ENCODE measurements at places on chromosomes 5 and 9. TPM values are rescaled to one million over a fixed set of nuclear protein-coding genes. Genes with fewer than 3 reads are reported as not detected.
A peak's percentile ranks its signal among the peaks of the same experiment; 100 is the strongest.

- DNase-seq: no peak
Measured at GRCh38 chr9:115730396-115730795, 423.2 kb upstream of the PAPPA start.

- no peak for DNase-seq
Measured at GRCh38 chr5:96863114-96863513, 13.2 kb upstream of the ERAP2 start.

- DNase-seq: no peak
Measured at GRCh38 chr9:109437286-109437685, 60.8 kb downstream of the PTPN3 start.

- DNase-seq: no peak
Measured at GRCh38 chr9:114953959-114954358, 23.6 kb upstream of the TNFSF8 start.

DNA sequence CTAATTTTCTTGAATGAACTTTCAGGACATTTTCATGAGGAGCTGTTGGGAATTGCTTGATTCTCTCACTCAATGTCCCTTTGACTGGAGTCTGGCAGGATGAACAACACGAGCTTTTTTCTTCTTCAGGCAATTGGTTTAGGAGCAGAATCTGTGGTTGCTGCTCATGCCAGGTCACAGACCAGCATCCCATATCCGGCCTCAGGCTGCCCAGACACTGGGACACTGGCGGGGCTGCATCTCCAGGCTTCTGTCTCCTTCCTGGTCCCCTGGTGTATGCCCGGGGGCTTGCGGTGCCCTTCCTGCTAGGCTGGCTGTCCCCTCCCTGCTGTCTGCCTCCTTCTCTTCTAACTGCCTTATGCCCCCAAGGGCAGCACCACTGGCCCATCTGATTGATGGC is 311.5 kb upstream of the DAP start:
- DNase-seq: no peak

- no peak for DNase-seq
Measured at GRCh38 chr9:123343443-123344191, 12.4 kb upstream of the CRB2 start.

- DNase-seq: no peak
Measured at GRCh38 chr9:83218411-83219090, 155.6 kb upstream of the RASEF start.

GRCh38 chr5:133370036-133370831 is 242.1 kb downstream of the FSTL4 start:
- DNase-seq: peak; percentile 22

DNA sequence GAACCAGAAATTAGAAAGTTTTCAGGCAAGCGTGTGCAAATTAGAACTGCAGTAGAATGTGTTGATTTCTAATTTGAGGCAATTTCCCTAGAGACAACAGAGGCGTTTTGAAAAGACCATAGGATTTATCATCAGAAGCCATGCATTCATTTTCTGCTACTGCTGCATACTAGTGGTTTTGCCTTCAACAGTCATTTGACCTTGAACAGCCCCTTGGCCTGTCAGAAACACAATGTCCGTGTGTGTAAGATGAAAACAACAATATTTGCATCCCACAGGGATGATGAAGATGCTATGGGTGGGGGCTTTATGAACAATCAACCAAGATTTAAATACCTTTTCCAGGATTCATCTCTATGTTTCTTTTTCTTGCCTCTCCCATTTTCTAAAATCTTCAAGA is 73.7 kb downstream of the PDE4D start:
- no peak for DNase-seq

GRCh38 chr5:56152437-56152836 is 80.7 kb downstream of the ANKRD55 start:
- DNase-seq: no peak

DNA sequence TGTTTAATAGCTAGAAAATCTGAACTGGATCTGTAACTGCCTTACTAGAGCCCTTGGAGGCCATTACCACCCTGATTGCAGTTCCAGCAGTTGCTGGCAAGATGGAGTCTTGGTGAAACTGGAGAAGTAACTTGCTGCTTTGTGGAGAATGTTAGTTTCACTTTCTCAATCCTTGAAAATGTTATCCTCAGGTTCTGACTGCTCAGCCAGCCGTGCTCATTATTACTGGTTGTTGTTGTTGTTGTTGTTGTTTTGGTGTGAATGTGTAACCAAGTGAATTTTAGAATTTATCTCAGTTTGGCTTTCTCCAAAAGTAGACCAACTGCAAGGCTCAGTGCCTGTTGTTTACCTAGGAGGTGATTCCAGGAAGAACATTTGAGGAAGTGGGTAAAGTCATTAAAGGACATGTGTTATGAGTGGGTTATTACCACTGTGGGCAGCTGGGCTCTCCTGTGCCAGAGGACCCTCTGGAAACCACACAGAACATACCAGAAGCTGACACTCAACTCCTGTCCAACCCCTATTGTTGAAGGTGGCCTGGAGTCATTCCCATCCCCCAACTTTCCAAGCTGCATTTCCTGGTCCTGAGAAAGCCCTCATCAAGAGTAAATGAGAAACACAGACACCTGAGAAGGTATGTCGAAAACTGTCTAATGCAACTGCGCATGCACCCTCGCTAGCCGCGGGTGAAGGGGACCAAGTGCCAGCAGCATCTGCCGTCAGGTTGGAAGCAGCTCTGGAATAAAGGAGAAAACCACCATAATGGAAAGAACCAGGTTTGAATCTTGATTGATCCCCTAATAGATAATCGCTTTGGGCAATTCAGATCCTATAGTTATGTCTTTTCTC is 111.6 kb downstream of the CMYA5 start:
- DNase-seq: peak; percentile 30

GRCh38 chr5:157520911-157521703 is 54.5 kb downstream of the ADAM19 start:
- DNase-seq: no peak

DNA sequence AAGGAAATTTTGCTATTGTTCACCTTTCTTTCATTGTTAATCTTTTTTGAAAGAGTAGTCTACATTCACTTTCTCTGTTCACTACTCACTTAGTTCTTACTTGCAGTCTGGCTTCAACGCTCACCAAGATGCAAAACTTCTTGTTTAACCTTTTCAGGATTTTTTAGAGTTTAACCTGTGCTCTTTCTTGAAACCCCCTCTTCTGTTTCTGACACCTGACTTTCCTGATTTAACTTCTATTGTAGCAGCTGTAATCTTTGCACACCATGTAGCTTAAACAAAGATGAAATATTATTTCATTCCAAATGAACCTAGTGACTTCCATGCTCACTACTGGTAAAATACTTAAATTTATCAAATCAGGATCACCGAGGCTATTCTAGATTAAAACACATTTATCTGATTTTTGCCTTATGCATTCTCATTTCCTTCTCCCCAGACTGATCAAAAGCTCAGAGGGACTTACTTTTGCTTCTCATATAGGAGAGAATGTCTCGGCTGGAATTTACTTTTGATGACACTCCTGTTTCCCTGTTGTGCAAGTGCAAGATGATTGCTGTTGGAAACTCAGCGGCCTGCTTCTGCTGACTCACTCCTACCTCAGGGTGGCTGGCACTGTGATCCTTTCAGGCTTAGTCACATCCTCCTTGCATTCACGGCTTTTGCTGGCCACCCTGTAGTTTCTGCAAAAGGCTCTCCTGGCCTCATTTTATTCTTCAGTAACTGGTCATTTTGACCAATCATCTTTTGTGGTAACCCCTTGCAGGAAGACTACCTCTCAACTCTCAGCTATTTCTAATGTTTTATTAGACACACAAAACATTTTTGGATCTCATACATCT is 109.3 kb upstream of the IFNE start:
- DNase-seq: no peak

DNA sequence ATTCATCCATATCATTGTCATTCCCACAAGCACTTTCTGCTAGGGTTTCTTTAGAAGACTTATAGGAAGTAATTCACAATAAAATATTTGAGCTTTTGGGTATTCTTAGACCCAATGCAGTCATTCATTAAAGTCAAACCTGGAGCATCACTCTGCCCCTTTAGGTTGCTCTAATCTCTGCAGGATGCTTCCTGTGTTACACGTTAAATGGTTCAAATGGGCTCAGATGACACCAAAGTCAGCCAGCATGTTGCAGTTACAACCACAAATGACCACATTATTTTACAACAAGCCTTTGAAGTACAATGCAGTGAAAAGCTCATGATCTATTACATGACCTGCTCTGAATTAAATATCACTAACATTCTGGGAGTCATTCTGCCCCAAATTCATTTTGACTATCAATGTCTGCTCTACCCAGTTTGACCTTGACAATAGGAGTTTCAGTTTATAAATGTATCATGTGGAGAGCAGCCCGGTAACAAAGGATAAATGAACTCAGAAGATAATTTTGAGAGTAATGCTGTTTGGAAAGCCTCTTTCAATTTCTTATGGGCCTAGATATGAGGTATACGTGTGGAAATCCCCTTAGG is 668.6 kb upstream of the DMAC1 start:
- DNase-seq: no peak

DNA sequence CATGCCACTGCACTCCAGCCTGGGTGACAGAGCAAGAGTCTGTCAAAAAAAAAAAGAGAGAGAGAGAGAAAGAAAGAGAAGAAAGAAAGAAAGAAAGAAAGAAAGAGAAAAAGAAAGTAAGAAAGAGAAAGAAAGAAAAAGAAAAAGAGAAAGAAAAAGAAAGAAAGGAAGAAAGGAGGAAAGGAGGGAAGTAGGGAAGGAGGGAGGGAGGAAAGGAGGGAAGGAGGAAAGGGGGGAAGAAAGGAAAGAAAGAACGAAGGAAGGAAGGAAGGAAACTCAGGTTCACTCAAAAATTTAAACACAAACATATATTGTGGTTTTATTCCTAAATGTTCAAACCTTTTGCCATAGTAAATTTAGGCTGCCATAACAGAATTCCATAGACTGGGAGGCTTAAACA is 453.0 kb downstream of the SLCO4C1 start:
- no peak for DNase-seq

DNA sequence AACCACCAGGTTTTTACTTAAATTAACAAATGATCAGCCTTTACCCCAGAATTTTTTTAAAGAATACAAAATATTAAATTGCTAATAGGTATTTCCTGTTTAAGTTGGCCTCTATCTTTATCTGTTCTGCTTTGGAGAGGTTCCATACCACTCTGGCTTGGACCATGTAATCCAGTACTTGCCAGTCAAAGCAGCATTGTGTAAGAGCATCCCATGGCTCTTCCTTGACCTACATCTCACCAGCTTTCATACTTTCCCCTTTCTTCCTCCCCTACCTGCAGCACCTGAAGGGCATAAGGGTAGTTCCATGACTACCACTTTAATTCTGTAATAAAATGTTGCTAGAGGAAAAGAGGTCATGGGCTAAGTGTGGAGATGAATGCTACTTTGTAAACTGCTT is 140.8 kb upstream of the MTAP start:
- no peak for DNase-seq

DNA sequence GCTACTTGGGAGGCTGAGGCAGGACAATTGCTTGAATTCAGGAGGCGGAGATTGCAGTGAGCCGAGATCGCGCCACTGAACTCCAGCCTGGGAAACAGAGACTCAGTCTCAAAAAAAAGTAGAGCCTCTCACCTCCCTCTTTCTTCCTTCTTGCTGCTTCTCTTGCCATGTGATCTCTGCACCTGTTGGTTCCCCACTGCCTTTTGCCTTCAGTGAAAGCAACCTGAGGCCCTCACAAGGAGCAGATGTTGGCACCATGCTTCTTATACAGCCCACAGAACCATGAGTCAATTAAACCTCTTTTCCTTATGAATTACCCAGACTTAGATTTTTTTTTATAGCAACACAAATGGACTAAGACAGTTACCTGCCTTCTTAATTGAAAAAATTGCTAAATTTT is 45.6 kb upstream of the GLRX start:
- DNase-seq: no peak

DNA sequence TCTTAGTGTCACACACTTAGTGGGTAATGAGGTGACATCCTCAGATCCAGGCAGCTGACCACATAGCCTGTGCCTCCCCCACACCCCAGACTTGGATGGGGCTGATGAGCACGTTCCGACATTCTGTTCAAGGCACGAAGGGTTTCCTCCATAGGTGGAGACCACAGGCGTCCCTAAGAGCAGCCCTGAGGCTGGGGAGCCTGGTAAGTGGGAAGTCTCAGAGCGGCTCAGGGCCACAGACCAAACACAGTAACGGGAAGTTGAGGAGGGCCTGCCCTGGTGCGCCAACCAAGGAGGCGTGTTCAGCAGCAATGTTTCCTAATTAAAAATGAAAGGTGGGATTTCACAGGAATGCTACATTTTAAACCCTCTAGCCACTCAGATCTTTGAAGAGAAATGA is 102.3 kb upstream of the PHYKPL start:
- DNase-seq: no peak

DNA sequence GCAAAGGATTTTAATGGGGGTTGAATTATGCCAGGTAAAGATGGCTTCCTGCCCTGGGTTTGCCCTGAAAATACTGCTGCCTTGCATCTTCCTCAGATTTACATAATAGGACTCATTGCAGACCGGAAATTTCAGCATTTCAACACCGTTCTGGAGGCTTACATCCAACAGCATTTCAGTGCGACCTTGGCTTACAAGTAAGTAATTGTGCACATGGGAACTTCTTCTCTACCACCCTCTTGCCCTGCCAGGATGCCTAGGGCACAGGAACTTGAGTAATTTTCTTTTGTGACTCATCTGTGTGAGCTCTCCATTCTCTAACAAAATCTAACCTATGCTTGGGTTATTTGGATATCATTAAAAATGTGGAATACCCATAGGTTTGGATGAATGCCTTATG is 80.2 kb downstream of the DOCK2 start:
- no peak for DNase-seq

DNA sequence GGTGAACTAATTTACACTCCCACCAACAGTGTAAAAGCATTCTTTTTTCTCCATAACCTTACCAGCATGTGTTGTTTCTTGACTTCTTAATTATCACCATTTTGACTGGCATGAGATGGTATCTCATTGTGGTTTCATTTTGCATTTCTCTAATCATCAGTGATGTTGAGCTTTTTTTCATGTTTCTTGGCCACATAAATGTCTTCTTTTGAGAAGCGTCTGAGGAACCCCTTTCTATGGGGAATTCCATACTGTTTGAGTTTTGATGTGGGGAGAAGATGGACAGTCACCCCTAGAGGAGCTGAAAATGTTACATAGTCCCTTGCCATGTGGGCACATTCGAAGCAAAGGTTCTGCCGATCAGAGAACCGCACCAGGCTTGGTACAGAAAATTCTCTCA is 207.0 kb upstream of the SLC30A5 start:
- no peak for DNase-seq

- no peak for DNase-seq
Measured at GRCh38 chr9:81598123-81598497, 91.2 kb downstream of the TLE1 start.

GRCh38 chr5:173020154-173020581 is 36.0 kb upstream of the CREBRF start:
- DNase-seq: no peak

GRCh38 chr9:132478353-132479050 is 68.5 kb downstream of the CFAP77 start:
- no peak for DNase-seq

PHF24 gene
- not detected for polyA plus RNA-seq

STC2 gene
- polyA plus RNA-seq: 4.2 TPM

ANKRD34B gene
- polyA plus RNA-seq: 0.19 TPM

PTGES gene
- polyA plus RNA-seq: 13.6 TPM

DNAJC18 gene
- polyA plus RNA-seq: 25.2 TPM

ENTPD8 gene
- 0.37 TPM for polyA plus RNA-seq

FBXO4 gene
- polyA plus RNA-seq: not detected

TGFBI gene
- not detected for polyA plus RNA-seq

CNTLN gene
- polyA plus RNA-seq: 11.6 TPM

ESM1 gene
- 2.6 TPM for polyA plus RNA-seq

STK32A gene
- 0.35 TPM for polyA plus RNA-seq

GFI1B gene
- polyA plus RNA-seq: 0.68 TPM

CDC25C gene
- polyA plus RNA-seq: 13.0 TPM

Data from muscle of arm (tissue), 14 donors.